Kasumi-1 (cell line): ENCODE measurements at places on chromosomes 7 and 10.

DNA sequence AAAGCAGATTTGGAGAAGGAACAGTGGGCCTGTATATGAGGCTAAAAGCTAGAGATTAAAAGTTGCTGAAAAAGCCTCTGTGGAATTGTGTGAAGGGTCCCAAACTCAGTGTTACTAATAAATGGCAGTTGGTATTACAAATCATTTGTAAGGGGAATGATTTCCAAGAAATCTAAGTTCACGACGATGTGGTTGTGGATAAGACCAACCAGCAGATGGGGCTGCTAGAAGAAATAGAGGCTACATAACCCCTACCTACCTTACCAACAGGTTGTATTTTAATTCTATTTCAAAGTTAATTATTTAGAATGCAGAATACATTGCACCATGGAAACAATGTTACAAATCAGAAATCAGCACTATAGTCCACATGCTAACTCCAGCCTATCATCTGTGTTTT lies 377.1 kb downstream of the HPSE2 start:
- DNase-seq, result no peak

DNA sequence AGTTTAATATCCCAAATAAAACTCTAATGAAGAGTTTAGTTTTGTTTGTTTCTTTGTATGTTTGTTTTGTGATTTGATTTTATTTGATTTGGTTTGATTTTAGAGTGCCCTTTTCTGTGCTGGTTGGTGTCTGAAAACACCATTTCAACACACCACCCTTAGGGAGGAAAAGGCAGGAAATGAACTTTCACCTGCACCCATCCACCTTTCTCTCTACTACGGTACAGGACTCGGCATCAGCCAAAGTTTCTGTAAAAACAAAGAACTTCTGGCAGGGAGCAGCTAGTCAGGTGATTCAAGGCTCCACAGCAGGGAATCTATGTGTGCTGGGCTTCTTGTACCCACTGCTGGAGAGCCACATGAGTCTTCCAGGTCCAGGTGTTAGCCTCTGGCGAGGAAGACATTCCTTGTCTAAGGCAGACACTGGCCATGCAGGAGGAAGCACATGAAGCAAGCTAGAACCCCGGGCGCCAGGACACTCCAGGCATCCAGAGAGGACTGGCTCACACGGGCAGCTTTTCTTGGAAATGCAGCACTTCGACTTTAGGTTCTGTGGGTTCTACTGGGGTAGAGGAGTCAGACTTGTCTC lies 22.1 kb upstream of the STK17A start:
- no peak for DNase-seq

- no peak for DNase-seq
These were observed 26.7 kb downstream of the SHH start for GRCh38 chr7:155785536-155785935.

GRCh38 chr10:96038476-96039387 lies 4.7 kb upstream of the CCNJ start:
- DNase-seq, result no peak

- no peak for DNase-seq
These were observed 138.5 kb downstream of the SEMA3A start for GRCh38 chr7:84055904-84056605.

- DNase-seq, result no peak
These were observed 407.1 kb upstream of the PFKP start for GRCh38 chr10:2660276-2660675.

DNA sequence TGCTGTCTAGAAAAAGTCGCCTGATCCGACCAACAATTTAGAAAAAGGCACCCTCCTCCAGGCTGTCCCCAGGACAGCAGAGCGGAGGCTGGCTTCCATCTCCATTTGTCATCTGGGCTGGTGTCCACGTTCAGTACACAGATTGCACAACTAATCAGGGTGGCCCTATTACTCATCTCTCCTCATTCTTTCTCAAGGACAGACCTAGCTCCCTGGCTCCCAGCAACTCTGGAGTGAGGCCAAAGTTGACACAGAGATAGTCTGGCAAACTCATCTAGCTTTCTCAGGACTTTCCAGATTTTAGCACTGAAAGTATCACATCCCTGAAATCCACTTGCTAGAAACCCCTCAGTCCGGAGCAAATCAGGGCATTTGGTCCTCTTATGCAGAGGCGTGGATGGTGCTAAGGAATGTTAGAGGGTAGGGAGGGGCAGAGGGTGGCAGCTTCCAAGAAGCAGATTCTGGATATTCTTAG lies 75.1 kb downstream of the DNAH11 start:
- no peak for DNase-seq

DNA sequence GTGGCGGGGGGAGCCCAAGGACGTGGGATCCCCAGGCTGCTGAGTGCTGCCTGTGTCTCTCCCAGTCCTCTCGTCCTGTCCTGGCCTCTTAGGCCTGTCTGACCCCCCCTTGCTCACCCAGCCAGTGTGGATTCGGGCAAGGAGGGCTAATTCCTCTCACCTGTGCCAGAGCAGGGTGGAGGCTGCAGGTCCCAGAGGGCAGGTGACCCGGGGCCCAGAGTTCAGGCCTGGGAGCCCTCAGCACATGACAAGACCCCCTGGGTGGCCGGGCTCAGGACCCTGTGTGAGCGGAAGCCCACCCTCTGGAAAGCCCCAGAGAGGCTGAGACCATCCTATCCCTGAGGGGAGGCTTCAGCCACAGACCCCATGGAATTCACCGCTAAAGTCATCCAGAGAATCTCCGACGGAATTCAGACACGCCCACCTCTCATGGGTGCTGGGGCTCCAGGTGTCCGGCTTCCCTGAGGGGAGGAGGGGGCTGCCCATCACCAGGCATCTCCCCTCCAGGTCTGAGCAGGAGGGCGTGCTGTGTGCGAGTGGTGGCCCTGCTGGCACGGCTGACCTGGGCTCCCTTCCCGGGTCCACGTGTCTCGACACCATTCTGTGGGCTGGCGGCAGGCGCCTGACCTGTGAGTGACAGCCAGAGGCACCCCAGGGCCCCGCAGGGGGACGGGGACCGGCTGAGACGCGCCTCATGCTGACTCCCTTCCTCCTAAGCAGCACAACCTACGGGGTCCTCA lies 5.0 kb downstream of the KNDC1 start:
- DNase-seq, result no peak

- no peak for DNase-seq
These were observed 79.2 kb downstream of the EPDR1 start for GRCh38 chr7:37999673-38000072.

DNA sequence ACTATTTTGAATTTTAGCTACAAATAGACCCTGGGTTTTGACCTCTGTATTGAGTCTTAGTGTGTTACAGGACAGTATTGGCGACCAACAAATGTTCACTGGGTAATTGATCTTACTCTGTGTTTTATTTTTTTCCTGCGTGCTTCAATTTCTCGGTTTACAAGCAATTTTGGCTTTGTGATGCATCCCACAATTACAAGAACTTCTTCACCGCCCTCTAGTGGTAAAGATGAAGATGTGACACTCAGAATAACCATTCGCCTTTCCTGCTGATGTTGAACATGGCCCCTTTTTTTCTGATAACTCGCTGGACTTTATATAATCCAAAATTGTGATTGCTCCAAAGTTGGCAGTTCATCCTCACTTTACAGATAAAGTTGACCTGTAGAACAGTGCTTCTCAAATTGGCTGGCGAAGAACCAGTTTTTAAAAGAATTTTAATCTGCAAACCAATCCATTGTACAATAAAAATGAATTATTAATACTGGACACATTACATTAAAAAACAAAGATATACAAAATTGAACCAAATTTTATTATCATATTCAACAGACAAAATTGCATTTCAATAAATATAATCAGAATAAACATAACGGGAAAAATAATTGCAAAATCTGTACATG lies 20.2 kb upstream of the SMC3 start:
- DNase-seq, result peak; percentile 89
